ENCODE measurements at places on chromosomes 1 and 21. TPM values are rescaled to one million over a fixed set of nuclear protein-coding genes. Genes with fewer than 3 reads are reported as not detected.

The CD160 gene
- 0.05 TPM for polyA plus RNA-seq

The IL10 gene
- polyA plus RNA-seq = 0.12 TPM

The MRPS14 gene
- polyA plus RNA-seq = 6.7 TPM

The MAB21L3 gene
- polyA plus RNA-seq = 7.8 TPM

The CRYAA gene
- not detected for polyA plus RNA-seq

The RUNX1 gene
- polyA plus RNA-seq = 4.4 TPM

The HSPG2 gene
- 37.6 TPM for polyA plus RNA-seq

The CYP4A11 gene
- not detected for polyA plus RNA-seq

The DNAJC6 gene
- polyA plus RNA-seq = 0.06 TPM

The PLPP3 gene
- polyA plus RNA-seq = 2.7 TPM

The OR2AK2 gene
- not detected for polyA plus RNA-seq

The TCHHL1 gene
- not detected for polyA plus RNA-seq

The ZBTB17 gene
- 41.7 TPM for polyA plus RNA-seq

The C8B gene
- polyA plus RNA-seq = not detected

The CFAP45 gene
- polyA plus RNA-seq = 0.44 TPM

The LAMB3 gene
- polyA plus RNA-seq = 31.1 TPM

The F13B gene
- polyA plus RNA-seq = not detected
